ENCODE measurements at places on chromosomes 12 and 14.

DNA sequence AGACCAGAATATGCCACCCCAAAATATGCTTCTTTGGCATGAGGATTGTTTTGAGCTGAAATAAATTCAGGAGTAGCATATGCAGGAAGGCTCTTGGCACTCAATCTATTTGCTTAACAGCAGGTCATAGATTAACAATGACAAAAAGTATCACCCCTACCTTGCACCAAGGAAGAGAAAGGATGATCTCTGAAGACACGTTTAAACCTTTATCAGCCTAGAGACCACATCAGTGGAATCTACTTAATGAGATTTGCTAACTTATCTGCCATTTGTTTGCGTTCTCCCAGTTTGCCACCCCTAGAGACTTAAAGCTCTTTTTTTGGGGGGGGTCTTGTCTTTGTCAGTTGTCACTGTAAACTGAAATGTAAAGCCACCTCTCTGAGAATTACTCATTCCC lies 1278.7 kb upstream of the USP15 start:
- no peak for DNase-seq

DNA sequence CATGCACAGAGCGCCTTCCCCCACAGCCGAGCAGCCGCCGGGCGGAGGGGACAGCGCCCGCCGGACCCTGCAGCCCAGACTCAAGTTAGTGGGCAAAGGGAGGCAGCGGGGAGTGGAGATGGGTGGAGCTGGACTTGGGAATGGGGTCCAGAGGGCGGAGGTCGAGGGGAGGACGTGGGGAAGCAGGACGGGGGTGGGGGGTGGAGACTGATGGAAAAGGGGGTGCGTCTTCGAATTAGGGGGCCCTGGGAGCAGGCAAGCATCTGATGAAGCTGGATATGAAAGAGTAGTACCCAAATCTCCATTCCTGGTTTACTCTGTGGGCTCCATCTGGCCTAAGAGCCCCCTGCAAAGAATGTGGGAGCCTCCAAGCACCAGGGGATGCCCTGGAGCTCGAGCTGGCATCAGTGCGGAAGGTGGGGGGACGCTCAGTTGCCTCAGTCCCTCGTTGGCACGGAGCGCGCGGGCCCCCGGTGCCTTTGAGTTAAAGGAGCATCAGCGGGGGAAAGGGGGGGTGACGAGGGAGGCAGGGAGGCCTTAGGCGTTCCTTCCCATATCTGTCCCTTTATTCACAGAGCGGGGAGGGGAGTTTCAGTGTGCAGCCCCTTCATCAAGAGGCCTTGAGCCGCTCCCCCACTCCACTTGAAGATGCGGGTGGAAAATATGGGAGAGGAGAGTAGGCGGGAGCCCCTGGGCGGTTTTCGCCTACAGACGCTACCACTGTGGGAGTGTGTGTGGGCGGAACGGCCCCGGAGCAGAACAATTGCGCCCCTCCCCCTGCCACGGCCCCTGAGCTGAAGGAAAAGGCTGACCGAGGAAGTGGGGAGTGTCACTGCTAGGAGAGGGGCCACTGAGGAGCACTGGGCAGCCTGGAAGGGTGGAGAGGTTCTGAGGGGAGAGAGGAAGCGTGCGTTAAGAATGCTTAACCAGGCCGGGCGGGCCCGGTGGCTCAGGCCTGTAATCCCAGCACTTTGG lies 644 bp downstream of the NAB2 start:
- no peak for DNase-seq

GRCh38 chr12:30268041-30268440 lies 427.6 kb downstream of the IPO8 start:
- no peak for DNase-seq

GRCh38 chr12:98151105-98151590 lies 364.2 kb upstream of the TMPO start:
- DNase-seq, result no peak

DNA sequence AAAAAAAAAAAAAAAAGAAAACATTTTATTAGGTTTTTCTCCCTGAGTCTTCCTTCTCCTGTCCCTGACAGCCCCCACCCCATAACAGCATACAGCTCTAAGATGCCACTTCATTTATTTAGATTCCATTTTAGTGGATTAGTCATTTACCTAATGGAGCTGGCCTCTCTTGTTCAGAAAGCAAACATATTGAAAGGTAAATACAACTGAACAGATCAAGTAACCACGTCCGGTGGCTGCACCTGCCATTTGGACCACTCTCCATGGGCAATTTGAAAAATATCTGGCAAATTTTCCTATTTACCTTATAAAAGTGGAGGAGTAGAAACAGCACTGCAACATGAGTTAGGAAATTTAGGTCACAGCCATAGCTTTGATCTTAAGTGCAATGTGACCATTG lies 254.6 kb downstream of the C12orf42 start:
- no peak for DNase-seq

- no peak for DNase-seq
These were observed 21.5 kb downstream of the CPSF2 start for GRCh38 chr14:92143309-92143708.

- peak; percentile 19 for DNase-seq
These were observed 4.4 kb downstream of the TXNRD1 start for GRCh38 chr12:104219908-104220404.

DNA sequence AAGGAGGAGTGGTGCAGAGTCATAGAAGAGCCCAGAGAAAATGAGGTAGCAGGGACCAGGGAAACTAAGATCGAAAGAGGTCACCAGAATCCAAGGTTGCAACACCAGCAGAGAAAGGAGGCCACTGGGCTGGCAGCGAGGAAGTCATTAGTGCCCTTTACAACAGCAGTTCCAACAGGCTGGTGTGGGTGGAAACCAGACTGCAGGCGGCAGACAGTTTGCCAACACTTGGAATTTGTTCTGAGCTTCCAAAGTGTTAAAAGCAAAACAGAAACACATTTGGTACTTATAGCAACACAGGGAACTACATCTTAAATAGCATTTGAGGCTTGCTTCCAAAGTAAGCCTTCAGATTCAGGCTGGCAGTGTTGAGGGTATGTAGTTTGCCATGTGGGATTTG lies 95.2 kb upstream of the PWP1 start:
- no peak for DNase-seq

GRCh38 chr12:14366209-14367039 lies 942 bp downstream of the ATF7IP start:
- DNase-seq, result no peak

DNA sequence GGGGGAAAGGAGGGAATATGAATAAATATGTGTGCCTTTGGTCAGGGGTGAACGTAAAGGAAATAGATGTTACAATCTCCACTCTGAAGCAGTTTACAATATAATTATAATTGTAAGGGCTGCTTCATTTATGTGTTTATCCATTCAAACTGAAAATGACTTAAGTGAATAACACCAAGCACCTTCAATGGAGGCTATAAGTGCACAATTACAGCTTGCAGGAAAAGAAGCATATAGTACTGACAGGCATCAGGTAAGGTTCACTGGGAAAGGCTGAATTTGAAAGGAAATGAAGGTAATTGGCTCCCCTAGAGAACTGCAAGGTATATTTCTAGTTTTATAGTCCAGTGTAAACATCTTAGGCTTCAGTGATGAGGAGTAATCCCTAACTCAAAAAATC lies 192.7 kb downstream of the STXBP6 start:
- DNase-seq, result no peak

DNA sequence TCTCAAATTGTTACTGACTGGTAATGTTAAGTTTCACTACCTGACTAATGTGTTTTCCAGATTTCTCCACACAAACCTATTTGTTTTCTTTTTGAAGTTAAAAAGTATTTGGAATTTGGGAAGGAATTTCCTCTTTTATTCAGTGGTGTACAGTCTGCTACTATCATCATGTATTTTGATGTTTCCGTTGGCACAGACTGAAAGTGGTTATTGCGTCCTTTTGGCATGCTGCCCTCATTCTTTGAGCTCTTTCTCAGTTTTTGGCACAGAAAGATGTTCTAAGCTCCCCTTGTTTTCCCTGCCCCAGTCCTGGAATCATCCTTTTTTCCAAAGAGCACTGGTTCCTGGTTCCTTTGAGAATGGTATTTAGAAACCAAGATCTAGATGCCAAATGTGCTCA lies 31.4 kb upstream of the RTRAF start:
- no peak for DNase-seq

- no peak for DNase-seq
These were observed 28.3 kb downstream of the TMEM233 start for GRCh38 chr12:119621878-119622277.

GRCh38 chr12:127172861-127173260 lies 1094.1 kb upstream of the TMEM132C start:
- no peak for DNase-seq

- peak; percentile 44 for DNase-seq
These were observed 64.3 kb upstream of the STON2 start for GRCh38 chr14:81464253-81465002.

- no peak for DNase-seq
These were observed 9.3 kb upstream of the HDAC7 start for GRCh38 chr12:47828976-47829482.

GRCh38 chr12:116958402-116959197 lies 47.9 kb downstream of the FBXW8 start:
- DNase-seq, result no peak

DNA sequence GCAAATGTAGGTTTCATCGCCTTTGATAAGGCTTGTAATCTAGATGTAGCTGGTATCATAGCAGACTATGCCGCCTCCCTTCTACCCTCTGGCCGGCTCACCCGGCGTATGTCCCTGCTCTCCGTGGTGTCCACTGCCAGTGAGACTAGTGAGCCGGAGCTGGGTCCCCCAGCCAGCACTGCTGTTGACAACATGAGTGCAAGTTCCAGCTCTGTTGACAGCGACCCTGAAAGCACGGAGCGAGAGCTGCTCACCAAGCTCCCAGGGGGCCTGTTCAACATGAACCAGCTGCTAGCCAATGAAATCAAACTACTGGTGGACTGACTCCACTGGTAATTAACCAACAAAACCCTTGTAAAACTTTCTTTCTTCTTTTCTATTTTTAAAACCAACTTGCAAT lies 49.0 kb upstream of the A2ML1 start:
- no peak for DNase-seq

- no peak for DNase-seq
These were observed 24.4 kb downstream of the NKX2-1 start for GRCh38 chr14:36495666-36496065.
